Tongue (tissue), 3 donors: ENCODE measurements at places on chromosomes 1 and 21. TPM values are rescaled to one million over a fixed set of nuclear protein-coding genes. Genes with fewer than 3 reads are reported as not detected.
A peak's percentile ranks its signal among the peaks of the same experiment; 100 is the strongest.

GRCh38 chr1:102466487-102466886, 469.8 kb upstream of the OLFM3 start:
- DNase-seq, result no peak

DNA sequence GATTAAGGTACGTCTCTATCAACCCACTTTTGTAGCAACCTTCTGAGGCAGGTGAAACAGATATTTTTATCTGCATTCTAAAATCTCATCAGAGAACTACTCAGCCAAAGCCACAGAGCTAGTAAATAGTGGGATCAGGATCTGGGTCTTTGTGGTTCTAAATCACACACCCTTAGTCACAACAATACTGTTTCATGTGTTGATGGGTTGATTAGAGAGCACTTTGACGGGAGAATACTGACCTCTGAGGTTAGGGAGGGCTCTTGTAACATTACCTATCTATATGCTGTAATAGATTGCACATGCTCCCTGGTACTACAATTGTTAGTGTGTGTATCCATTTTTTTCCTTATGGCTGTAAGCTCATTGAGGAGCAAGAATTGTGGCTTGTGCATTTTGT, 45.5 kb upstream of the CCDC190 start:
- DNase-seq, result no peak

The ASTN1 gene
- total RNA-seq, result 5.0 TPM

The NR1I3 gene
- total RNA-seq, result not detected

The MIXL1 gene
- total RNA-seq, result not detected

The BACE2 gene
- total RNA-seq, result 43.2 TPM

- DNase-seq, result peak; percentile 81
Observed at GRCh38 chr1:170162459-170163246, 16.9 kb downstream of the NTMT2 start.

- peak; percentile 74 for DNase-seq
Observed at GRCh38 chr1:6614019-6614928, 743 bp downstream of the PHF13 start.

The OR10J1 gene
- not detected for total RNA-seq

DNA sequence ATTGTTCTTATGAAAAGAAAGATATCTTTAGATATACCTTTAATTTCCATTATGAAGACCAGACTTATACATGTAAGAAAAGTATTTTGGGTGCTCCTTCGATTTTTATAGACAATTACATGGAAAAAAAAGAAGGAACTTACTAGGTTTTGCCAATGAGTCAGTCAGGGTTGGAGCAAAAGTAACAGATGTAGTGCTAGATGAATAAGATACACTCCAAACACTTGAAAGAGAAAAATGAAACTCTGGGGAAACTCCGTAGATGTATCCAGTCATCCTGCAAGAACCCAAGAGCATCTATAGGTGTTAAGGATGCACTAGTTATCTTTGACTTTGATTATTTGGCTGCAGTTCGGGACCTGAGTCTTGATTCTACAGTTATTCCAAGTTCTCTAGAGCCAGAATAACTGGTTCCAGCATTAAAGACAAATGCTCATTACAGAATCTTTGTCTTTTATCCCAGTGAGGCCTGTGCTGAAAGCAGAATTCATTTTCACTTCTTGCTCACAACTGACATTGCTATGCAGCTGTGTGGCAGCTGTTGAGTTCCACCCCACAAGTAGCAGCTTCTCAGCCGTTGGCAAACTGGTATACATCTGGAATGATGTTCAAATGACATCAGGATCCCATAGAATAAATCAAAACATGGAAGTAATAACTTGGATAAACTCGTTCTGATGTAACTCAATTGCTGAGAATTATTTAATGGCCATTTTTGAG, 326.1 kb downstream of the ASTN1 start:
- DNase-seq, result peak; percentile 79

The KDF1 gene
- 2.3 TPM for total RNA-seq

GRCh38 chr1:41529621-41530395, 45.3 kb upstream of the EDN2 start:
- no peak for DNase-seq

- DNase-seq, result no peak
Observed at GRCh38 chr1:181120924-181121323, 32.4 kb downstream of the IER5 start.

- no peak for DNase-seq
Observed at GRCh38 chr1:22296701-22297591, 154.0 kb upstream of the WNT4 start.
